WTC11 (cell line): ENCODE measurements at places on chromosomes 5 and 9.

DNA sequence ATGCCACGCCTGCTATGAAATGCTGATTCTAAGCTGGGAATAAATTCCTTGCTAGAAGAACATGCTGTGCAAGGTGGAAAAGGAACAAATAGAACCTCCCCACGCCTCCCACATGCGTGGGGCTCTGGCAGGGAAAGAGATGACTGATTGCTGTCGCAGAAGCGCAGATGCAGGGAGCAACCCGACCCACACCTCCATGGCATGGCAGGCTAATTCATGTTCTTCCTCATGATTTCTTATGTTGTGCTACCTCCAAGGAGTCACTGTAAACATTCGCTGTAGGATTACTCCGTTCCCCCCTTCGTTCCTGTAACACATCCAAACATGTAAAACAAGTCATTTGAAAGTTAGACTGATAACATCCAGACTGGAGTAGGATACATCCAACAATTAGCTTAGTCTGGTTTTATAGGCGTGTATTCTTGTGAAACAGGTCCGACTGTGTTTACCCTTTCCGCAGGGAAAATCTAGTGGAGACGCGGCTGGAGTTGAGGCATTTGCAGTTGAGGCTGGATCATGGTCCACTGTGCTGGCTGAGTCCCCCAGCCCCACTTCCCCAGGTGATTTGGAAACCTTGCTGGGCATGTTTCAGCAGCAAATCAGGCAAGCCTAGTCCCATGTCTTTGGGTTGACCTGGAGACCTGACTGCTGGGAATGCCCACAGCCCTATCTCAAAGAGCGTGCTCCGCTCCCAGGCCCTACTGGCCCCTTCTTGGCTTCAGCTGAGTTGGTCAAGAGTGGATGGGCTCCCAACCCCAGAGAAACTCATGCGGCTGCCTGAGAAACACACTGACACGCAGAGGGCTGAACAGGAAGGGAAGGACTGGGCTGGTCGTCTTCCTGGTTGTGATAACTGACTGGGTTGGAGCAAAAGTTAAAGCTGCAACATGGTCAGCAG, 24.8 kb upstream of the ANKRD33B start:
- DNase-seq, result no peak

DNA sequence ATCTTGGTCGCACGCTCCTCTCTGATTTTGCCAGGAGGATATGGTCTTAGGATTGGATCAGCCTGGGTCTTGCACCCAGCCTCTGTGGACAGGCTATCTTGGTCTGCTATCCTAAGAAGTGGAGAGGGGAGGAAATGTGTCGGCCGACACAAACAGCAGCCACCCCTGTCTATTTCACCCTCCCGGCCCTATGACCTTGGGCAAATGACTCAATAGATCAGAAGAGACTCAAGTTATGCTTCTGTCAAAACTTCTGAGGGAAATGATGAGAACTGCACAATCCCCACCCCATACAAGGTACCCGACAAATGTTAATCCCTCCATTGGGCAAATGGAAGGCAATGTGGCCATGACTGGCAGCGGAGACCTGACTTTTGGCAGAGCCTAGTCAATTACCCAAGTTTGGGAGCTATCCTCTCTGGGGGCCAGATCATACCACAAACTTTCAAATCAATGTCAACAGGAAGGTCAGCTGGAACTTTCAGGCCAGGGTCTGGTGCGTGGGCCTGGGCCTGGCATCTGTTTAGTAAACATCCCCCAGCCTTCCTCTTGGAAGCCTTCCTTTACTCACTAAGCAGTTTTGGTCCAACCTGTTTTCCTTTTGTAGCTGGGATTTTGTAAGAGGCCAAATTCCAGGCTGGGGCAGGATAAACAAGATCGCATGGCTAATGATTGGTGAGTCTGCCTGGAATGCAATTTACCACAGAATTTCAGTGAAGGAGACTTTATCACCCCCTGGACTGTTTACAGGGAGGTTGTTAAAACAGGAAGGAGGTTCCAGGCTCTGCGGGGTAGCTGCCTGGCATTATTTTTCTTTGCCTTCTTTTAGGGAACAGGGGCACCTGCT, 64.2 kb upstream of the CPEB4 start:
- DNase-seq, result no peak

- DNase-seq, result no peak
Measured at GRCh38 chr5:150284311-150284710, 5.3 kb downstream of the CAMK2A start.

GRCh38 chr5:149791881-149792280, 61.8 kb downstream of the PPARGC1B start:
- no peak for DNase-seq

DNA sequence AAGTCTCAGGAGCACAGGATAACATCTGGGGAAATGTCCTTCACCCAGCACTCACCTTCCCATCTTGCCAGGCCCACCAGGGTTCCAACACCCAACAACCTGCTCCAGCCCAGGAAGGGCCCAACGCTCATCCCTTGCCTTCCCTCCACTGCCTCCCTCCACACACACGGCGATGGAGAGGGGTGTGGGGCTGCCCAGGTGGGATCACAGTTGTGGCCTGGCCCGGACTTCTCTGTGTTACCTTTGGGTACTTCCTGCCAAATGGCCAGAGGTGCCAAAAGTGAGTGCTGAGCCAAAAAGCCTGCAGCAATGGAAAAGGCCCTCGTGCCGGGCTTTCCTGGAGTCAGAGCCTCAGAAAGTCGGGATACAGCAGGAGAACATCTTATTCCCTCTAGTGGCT, 15.6 kb upstream of the TDRD7 start:
- DNase-seq, result no peak

GRCh38 chr9:34446468-34446891, 11.9 kb downstream of the FAM219A start:
- DNase-seq, result no peak

DNA sequence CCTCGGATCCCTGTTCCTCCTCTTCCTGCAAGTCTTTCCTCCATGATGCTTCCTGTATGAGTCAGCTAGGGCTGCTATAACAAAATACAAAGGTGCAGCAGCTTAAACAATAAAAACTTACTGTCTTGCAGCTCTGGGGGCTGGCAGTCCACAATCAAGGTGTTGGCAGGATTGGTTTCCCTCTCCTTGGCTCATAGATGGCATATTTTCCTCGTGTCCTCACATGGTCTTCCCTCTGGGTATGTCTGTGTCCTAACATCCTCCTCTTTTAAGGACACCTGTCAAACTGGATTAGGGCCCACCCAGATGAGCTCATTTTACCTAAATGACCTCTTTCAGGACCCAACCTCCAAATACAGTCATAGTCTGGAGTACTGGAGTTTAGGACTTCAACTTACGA, 117.5 kb downstream of the MED10 start:
- no peak for DNase-seq

DNA sequence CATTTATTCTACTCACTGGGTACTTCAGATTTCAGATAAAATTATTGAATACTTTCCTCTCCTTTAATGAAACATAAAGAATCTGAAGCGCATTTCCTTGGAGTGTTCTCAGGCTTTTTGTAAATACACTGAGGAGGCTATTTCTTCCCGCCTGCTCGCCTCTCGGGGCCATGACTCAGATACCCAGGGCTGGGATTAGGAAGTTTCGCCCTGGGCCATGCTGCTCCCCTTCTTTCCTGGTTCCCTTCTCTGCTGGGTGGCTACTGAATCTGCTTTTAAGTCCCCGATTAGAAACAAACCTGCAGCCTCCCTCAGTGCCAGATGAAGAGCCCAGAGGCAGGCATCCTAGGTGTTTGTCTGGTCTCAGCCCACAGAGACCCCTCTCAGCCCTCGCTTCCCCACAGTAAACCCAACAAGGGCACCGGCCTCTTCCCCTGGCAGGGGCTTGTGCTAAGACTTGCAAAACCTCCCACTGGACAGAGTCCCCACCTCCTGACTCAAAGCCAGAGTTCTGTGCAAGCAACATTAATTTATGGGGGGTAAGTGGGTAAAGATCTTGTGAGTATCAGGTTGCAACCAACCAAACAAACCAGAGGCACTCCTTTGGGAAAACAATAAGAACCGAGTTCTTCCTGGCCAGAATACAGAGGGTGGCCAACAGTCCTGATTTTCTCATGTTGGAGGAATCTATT, 30.7 kb upstream of the IRX1 start:
- no peak for DNase-seq

GRCh38 chr9:111691672-111692329, 30.4 kb downstream of the GNG10 start:
- DNase-seq, result no peak

- no peak for DNase-seq
Measured at GRCh38 chr9:121399126-121399882, 29.3 kb upstream of the STOM start.

- no peak for DNase-seq
Measured at GRCh38 chr5:32331217-32331934, 18.6 kb upstream of the MTMR12 start.

DNA sequence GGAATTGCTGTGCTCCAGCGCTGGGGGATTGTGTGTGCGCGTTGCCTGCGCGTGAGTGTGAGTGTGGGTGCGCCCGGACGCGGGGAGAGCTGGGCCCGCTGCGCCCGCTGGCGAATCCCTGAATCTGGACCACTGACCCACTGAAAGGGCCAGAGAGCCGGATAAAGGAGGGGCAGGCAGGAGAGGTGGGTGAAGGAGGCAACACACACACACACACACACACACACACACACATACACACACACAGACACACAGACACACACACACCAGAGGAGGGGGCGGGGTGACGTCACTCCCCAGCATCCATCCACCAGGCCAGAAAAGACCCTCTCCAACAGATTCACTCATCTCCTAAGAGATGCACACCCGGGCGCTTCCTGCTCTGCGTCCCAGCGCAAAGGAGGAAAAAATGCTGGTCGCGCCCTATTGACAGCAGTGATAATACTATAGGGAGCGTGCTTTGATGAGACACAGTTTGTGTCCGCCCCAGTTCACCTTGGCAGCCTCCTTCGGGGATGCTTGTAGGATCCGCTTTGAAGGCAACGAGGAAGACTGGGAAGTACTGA, 1059.1 kb upstream of the DMAC1 start:
- DNase-seq, result peak; percentile 25

DNA sequence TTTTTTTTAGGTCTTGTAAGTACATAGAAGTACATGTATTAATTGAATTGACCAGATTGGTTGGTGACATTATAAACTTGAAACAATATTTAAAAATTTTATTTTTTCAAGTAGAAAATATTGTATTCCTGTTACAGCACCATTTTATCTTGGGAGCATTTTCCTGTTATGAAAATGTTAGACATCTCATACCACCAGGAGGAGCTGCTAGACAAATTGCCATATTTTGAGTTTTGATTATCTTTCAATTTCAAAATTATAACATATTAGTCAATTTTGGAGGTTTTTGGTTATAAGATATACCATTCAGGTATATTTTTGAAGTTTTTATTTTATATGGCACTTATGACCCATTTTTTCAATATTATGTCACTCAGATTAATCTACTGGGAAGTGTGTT, 84.4 kb downstream of the CNTLN start:
- no peak for DNase-seq

- DNase-seq, result no peak
Measured at GRCh38 chr5:115542086-115542485, 2.5 kb downstream of the FEM1C start.

GRCh38 chr5:39411061-39411460, 13.7 kb downstream of the DAB2 start:
- DNase-seq, result no peak

- no peak for DNase-seq
Measured at GRCh38 chr9:9045072-9045471, 1245.5 kb upstream of the DMAC1 start.

GRCh38 chr5:13780081-13780480, 164.4 kb downstream of the DNAH5 start:
- DNase-seq, result no peak

GRCh38 chr5:73299665-73300336, 126.8 kb downstream of the TMEM174 start:
- peak; percentile 55 for DNase-seq

DNA sequence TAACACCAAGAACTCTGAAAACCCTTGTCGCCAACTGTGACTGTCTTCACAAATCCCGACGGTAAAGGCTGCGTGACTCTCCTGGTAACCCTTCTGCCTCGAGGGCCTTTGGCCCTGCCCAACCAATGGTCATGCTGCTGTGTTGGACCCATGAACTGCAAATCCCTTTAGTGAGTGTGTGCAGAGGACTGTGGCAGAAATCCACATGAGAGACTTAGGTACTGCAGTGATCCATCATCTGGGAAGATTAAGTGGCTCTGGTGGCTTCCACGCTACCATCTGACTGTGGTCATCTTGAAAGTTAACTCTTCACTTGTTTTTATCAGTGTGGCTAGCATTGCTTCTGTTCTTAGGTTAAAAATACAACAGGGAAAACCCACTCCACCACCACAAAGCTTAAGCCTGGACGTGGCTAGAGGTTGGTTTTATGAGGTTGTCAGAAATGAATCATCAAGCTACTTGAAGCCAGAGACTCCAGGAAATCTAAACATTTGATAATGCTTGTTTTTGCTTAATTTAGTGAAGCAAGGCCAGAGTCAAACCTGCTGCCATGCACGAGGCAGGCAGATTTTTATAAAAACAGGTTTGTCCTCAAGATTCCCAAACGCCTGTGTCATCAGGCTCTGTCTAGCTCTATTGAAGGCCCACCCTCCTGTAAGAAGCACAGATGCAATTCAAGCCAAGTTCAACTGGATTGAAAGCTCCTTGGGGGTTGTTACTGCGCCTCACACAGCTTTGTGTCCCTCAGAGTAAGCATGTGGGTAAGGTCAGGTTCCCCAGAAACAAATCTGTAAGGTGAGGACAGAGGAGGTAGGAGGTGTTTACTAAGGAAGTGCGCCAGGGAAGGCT, 52.7 kb upstream of the ERCC6L2 start:
- no peak for DNase-seq

DNA sequence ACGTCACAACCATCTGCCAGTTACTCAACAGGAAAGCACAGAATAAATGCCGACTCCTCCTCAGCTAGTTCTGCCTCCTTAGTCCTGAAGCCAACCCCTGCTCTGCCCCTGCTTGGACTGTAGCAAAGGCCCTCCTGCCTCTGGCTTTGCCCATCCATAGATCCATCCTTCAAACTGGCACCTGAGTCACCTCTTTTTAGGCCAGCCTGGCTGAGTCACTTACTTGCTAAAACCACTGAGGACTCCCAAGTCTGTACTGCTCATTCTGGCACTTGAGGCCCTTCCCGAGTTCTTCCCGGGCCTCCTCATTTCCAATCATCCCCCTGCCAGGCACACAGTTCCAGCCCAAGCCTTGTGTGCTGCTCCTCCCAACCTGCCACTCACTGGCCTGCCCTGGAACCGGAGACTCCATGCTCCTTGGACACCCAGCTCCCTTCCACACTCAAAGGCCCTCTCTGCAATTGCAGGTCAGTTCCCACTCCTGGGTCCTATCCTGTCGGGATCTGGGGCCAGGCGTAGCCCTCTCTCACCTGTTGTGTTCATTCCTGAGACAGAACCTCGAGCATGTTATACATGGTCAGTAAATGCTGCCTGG, 220.1 kb downstream of the DAB2IP start:
- no peak for DNase-seq

DNA sequence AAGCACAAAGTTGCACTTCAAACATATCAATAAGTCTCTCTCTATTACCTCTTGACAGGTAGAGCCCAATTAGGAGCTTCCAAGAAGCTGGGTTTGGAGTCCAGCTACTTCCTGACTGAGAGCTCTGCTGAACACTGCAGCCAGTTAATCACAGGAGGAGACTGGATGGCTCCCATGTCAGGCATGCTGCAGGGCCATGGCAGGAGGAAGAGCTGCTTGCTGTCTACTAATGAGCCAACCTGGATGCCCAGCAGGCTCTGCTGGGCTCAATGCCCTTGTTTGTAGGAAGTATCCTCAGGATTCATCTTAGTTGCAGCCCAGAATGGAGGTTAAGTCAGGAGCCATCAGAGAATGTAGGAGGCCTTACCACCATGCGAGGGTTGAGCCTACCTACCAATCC, 91.9 kb downstream of the TMEM215 start:
- no peak for DNase-seq
